Activated T-cell treated with anti-CD3 and anti-CD28 coated beads for 1 hour (primary cell): ENCODE measurements at places on chromosomes 4 and X.

DNA sequence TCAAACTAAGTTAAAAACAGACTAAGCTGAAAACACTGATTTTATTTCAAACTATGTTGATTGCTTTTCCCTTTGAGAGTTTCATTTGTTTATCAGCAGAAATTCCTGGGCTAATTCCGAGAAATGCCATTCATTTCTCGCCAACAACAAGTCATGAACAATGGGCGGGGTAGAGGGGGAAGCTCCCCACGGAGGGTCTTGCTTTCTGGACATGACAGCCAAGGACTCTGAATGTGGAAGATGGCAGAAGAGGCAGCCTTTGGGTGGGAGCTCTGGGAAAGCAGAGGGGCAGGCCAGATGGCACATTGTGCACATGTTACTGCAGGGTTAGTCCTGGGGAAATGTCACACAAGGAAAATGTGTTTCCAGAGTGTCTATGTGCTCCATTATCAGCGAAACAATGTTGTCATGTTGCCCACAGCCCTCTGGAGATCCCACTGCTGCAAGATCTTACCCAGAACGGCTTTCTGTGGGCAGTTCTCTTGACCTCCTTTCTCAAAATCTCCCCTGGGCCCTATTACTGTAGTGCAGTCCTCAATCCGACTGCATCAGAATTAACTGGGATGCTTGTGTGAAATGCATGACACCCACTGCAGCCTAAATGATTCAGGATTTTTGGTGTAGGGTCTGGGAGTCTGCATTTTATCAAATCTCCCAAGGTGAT, 45.0 kb downstream of the CHRDL1 start:
- no peak for DNase-seq

DNA sequence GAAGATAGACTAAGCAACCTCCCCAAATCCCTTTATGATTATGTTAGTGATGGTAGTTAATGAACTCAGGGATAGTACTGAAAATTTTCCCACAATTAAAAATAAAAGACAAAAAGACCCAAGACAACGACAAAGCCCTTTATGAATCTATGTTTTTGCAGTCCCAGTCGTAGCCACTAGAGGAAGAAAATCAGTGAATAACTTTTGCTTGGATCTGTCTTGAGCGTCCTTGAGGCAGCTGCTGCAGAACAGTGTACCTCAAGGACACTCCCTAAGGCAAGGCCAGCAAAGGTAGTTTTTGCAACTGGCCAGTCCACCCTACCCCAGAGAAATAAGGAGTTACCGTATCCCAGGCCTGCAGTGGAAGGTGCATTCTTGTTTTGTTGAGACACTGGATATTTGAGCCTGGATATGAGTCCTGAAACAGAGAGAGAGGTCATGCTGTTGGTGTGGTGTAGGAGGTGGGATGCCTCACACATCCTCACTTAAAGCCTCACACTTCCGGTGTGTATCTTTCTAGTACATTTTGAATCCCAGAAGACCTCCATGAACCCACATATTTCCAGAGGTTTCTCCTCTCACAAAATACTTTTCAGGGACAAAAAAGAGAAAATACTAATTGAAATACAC, 8.7 kb upstream of the TIMM8A start:
- DNase-seq, result no peak

DNA sequence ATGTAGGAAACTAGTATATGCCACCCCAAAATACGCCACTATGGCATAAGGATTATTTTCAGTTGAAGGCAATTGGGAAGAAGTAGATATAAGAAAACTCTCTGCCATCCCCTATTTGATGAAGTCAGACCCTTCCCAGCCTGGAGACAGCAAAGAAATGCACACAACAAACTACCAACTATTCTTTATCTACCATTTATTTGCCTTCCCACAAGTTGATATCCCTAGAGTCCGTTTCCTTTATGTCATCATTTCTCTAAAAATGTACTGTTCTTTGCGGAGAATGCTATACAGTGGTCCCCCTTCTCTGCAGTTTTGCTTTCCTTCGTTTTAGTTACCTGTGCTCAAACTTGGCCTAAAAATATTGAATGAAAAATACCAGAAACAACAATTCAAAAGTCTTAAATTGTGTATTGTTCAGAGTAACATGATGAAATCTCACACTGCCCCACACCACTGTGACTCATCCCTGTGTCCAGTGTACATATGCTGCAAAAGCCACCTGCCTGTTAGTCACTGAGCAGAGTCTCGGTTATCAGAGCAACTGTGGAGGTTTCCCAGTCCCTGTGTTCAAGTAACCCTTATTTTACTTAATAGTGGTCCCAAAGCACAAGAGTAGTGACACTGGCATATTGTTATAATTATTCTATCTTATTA, 152.3 kb downstream of the WDFY3 start:
- DNase-seq, result no peak

DNA sequence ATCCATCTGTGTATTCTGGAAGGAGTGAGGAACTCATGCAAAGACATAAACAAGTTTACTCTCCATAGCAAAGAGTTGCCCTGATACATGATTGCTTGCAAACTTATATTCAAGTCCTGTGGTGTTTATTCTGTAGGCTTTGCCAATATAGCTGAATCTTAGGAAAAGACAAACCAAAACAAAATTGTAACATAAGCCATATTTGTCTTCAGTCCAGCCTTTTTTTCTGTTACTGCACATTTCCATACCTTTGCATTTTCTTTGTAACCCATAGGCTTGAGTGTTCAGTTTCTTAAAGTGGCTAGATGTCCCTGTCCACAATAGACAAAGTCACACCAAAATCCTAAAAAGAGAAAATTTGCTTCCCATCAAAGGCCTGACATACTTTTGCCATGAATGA, 120.4 kb downstream of the PPARGC1A start:
- DNase-seq, result no peak

DNA sequence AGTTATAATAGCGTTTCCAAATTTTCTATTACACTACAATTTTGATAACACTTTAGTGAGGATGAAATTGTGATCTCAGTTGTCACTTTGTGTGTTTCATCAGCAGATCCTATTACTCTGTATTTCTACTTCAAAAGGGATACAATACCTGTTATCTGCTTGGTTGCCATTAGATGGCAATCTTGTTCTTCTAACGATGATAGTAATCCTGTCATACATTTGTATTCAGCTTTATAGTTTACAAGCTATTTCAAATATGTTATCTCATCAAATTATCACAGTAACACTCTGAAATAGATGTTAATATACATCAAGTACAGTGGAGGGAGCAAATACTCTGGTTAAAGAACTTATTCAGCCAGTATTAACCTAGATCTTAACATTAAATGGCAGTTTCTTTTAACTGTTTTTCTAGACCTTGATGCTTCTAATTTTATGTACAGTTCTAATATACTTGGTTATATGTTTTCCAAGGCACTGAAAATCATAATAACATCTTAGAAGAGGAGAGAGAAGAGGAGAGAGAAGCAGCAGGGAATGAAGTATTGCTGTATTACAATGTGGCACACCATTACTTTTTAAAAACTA, 292.0 kb downstream of the CCSER1 start:
- DNase-seq, result no peak

- DNase-seq, result no peak
Measured at GRCh38 chrX:123093792-123094191, 90.3 kb upstream of the GRIA3 start.

- DNase-seq, result no peak
Measured at GRCh38 chr4:67687636-67688035, 13.3 kb downstream of the UBA6 start.

- no peak for DNase-seq
Measured at GRCh38 chr4:153403726-153404125, 59.2 kb downstream of the MND1 start.

DNA sequence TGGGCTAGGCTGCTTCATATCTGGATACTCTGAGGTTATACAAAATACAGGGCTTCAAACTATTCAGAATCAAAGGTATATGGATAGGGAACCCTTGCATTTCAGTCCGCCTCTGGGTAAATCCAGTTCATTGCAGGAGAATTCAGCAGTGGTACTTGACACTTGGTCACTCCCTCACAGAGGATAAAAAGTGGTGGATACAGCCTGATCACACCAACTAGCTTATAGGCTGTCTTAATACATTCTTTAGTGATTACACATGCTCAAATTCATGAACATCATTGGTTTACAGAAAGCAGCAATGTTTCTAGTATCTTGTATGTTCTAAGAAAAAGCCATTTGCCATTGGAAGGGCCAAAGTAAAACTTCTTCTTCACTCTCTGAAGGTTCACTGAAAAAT, 104.8 kb upstream of the PDE5A start:
- no peak for DNase-seq

DNA sequence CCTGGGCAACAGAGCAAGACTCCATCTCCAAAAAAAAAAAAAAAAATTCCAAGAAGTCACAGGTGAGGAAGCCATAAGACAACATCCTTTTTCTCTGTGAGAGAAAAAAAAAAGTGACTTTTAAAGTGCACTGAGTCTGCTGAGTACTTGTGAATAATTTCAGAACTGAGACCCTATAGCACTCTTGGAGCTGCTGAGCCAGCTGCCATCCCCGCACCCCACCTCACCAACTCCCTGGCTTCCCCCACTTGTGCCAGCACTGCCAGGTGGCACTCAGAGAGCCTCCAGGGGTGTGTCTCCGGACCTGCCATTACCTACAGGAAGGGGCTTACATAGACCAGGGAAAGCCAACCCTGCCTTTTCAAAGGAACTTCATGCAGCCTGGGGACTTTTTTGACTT, 39.2 kb upstream of the HS3ST1 start:
- DNase-seq, result no peak

- DNase-seq, result no peak
Measured at GRCh38 chrX:54529151-54529550, 868 bp upstream of the GNL3L start.

DNA sequence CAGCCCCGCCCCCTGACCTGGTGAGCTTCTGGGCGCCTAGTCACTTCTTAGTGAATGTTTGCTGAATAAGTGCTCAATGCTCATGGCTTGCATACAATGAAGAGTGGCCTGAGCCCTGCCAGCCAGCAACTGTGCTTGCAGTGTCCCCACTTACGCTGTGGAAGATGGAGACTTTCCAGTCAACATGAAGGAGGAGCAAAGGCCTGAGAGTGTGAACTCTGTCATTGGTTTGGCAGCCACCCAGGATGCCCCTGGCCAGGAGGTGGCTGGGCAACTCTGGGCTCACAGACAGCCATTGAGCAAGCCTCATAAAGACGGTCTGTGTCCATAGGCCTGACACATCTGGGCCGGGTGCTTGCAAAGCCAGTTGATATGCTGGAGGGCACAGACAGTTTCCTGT, 72.1 kb upstream of the MAMLD1 start:
- DNase-seq, result no peak

DNA sequence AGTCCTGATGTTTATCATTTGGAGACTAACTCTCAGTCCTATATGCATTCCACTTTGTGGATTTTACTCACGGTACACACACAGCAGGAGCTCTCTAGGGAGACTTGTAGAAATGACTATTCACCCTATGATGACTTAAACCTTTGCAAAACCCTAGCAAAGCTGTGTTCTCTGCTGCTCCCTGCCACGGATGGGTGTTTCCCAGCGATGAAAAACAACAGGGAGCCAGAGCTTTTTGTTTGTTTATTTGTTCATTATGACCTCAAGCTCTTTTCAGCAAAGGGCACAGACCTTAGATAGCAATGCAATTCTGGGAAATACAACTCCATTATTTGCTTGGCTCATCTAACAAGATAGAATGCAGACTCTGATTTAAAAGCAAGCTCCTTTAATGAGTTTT, 156.6 kb downstream of the GRIA3 start:
- no peak for DNase-seq

- no peak for DNase-seq
Measured at GRCh38 chr4:25801594-25801993, 61.2 kb downstream of the SEL1L3 start.

- DNase-seq, result peak; percentile 8
Measured at GRCh38 chr4:103091601-103092223, 7.9 kb downstream of the BDH2 start.

DNA sequence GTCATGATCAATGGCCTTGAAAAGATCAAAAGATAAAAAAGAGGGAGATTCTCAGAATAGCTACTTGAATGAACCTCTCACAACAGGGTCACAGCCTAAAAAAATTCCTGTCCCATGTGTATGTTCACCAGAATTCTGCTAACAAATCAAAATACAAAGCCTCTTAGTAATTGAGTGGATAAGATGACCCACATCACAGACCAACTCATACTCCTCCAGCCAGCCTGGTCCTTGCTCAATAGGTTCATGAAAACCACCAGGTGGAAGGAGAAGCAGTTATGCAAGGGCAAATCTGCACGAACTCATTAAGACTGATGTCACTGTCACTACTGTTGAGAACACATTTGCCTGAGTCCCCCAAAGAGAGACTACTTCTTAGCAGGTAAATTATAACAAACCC, 21.5 kb downstream of the WDFY3 start:
- no peak for DNase-seq

- DNase-seq, result no peak
Measured at GRCh38 chrX:133045986-133046385, 50.9 kb downstream of the USP26 start.

- no peak for DNase-seq
Measured at GRCh38 chr4:146577111-146577510, 55.4 kb upstream of the SLC10A7 start.

- DNase-seq, result no peak
Measured at GRCh38 chr4:2274320-2275043, 12.6 kb upstream of the MXD4 start.

DNA sequence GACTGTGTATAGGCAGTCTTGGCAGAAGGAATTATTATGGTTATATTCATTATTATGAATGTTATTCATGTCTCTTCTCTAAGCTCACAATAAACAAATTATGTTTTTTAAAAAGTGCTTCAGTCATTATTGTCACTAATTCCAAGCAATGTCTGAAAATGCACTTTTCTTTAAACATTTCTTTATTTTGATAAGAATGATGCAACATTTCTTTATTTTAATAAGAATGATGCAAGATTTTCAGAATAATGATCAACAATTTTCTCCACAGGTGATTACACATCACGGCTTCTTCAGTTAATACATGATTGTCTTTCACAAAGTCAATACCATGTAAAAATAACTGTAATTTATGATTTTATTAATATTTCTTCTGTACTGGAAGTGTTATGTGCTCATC, 22.7 kb downstream of the MAGEA4 start:
- no peak for DNase-seq

DNA sequence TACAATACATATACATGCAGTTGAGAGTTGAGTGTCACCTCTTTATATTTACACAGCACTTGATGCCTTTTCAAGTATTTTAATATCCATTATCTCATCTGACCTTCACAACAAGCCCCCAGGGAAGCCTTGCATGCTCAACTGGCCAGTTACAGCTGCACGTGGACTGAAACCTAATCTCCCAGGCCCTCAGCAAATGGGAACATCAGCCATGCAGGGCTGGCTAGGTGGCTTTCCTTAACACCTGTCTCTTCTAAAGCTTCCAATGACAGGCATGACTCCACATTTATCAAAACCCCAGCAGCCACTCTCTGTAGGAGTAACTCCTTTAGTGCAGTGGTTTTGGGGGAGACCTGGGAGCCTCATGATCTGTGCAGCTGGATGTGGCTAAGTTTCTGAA, 56.4 kb downstream of the PHKA2 start:
- no peak for DNase-seq

DNA sequence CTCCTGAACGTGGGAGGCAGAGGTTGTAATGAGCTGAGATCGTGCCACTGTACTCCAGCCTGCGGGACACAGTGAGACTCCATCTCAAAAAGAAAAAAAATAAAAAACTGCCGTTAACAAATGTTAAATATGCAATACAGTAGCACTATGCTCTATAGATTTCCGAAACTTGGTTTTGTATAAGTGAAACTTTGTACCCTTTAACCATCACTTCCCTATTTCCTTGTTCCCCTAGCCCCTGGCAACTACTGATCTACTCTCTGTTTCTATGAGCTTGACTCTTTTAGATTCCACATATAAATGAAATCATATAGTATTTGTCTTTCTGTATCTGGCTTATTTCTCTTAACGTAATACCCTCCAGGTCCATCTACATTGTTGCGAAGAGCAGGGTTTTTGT, 74.1 kb downstream of the TAB3 start:
- DNase-seq, result no peak
